ENCODE measurements at places on chromosomes 7 and 10.

DNA sequence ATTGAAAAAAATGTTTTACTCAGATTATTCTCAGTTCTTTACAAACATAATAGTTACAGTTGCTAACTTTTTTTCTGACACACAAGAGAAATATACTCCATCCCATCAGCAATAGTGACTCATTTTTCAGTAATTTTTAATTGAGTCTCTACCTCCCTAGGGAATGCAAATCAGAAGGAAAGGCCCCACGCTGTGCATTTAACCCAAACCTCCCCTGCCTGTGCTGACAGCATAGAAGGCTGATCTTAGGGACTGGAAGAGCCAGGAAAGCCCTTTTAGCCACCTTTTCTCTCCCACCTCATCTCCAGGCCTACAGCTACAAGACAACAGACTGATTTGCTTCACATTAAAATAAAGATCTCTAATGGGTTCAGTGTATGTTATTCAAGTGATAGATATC lies 24.7 kb upstream of the PIK3CG start:
- DNase-seq, result no peak

DNA sequence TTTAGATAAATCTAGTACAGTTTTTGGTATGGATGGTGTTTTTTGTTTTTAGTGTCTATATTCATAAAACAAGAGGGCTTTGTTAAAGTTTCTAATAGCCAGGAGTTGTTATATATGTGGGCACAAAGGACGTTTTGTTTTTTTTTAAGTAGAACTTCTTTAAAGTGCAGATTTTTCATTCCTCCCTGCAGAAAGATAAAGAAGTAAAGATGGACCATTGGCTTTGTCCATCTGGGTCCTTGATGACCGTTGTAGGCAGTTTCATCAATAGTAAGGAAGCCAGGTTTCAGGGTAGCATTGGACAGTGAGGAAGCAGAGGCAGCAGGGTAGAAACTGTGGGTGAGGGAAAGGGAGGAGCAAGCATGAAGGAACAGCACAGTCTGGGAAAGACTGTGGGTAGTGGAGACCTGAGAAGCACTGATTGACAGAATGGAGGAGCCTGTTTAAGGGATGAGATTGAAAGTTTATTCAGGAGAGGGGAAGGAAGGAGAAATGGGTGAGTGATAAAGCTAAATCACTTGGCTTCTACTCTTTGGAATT lies 5.3 kb downstream of the CALU start:
- DNase-seq, result no peak

GRCh38 chr10:114504769-114505579 lies 100.7 kb upstream of the AFAP1L2 start:
- DNase-seq, result no peak

GRCh38 chr7:7565746-7566650 lies 686 bp upstream of the MIOS start:
- no peak for DNase-seq

- no peak for DNase-seq
Observed at GRCh38 chr10:29886299-29886698, 173.1 kb downstream of the JCAD start.

DNA sequence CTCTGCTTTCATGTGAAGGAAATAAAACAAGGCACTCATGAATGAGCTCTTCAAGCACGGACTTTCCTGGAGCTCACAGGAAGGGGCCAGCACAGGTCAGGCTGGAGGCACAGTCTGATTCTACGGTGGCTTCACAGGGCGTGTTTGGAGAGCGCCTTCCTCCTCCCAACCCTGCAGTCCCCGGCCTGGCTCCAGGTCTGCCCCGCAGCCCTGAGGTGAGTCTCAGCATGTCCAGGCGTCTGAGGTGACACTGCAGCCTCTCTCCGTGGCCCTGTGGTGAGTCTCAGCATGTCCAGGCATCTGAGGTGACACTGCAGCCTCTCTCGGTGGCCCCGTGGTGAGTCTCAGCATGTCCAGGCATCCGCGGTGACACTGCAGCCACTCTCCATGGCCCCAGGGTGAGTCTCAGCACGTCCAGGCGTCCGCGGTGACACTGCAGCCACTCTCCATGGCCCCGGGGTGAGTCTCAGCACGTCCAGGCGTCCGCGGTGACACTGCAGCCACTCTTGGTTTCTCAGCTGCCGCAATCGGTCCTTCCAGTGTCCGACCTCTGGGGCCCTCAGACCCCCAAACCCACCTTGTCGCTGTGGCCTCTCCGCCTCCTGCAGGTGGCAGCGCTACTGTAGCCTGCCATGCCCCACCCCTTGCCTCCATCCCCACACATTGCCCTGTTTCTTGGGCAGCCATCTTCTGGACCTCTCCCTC lies 381.7 kb downstream of the DNAJB6 start:
- no peak for DNase-seq

DNA sequence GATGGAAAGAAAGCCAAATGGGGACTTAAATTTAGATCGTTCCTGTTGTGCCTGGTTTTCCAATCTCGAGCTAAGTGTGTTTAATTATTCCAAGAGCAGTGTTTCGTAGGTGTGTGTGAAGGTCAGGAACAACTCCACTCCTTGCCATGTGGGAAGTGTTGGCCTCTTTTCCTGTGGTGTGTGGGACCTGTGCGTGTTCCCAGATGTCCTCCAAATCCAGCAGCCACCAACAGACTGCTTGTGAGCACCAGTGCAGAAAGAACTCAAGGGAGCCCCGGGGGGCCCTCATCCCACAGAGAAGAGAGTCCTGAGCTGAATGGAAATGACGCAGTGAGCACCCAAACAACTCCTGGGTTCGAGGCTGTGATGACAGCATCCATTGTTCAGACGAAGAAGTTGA lies 227.7 kb downstream of the TMEM178B start:
- no peak for DNase-seq

DNA sequence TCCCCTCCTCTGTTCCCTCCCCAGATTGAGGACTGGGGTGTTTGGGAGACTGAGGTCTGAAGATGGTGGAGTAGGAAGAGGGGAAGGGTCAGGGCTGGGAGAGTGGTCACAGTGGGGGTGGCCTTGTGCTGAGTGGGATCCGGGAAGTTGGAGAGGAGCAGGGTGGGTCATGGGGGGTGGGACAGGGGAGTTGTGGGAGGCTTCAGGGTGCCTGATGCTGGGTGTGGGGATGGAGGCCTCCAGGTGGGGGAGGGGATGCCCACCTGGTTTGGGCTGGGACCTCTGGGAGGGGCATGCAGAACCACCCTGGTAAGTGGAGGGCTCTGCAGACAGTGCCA lies 2.6 kb downstream of the ZNF775 start:
- no peak for DNase-seq

GRCh38 chr10:80473692-80474596 lies 19.8 kb downstream of the TSPAN14 start:
- DNase-seq, result no peak

DNA sequence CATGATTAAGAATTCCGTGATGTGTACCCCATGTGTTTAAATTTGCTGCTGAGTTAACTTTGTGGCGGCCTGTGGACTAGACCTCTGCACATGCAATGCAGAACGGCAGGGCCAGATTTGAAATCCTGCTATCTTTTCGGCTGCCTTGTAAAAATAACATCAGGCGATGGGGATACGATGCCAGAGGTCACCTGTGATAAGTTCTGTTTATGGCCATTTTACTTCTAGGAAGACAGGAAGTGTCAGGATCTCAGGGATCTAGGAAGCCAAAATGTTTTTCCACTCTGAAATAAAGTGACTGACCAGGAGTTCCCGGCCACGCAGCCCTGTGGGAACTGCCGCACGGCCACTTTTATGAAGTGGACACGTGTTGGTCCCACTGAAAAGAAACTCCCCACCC lies 77.5 kb downstream of the EGFR start:
- DNase-seq, result no peak

DNA sequence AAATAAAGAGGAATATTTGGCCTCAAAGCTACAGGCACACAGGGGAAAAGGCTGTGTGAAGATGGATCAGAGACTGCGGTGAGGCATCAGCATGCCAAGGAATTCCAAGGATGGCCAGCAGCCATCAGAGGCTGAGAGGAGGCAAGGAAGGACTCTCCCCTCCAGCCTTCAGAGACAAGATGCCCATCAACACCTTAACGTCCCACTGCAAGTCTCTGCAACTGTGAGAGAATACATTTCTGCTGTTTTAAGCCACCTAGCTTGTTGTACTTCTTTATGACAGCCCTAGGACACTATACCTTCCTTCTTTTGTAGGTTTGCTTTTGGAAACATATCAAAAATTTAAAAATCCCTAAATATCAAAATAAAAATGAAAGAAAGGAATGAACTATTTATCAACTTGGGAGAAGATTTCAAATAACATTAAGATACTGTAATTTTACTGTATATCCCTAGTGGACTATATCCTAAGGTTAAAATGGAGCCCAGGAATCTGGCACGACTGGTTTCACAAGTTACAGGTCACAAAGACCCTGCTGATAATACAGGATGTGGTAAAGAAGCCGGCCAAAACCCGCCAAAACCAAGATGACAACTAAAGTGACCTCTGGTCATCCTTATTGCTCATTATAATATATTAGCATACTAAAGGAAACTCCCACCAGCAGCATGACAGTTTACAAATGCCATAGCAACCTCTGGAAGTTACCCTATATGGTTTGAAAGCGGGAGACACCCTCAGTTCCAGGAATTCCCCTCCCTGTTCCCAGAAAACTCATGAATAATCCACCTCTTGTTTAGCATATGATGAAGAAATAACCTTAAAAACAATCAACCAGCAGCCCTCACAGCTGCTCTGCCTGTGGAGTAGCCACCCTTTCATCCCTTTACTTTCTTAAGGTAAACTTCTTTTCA lies 185.2 kb downstream of the AVL9 start:
- no peak for DNase-seq

DNA sequence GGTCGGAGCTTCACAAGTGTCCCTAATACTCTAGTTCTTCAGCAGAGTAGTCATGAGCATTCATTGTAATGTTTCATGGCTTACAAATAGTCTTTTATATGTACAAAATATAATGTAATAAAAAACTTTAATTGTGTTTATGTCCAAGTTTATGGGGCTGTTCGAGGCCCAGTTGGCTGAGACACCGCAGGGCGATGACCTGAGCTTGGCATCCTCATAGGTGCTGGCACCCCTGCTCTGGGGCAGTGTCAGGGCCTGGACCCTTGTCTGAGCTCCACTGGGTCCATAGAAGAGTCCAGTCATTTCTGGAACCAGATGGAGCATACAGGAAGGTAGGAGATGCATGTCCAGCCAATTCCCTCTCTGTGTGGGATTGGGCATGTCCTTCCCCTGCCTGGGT lies 12.9 kb upstream of the ZMIZ1 start:
- no peak for DNase-seq

- DNase-seq, result no peak
Observed at GRCh38 chr7:38524786-38525185, 106.4 kb downstream of the AMPH start.

- no peak for DNase-seq
Observed at GRCh38 chr7:49636400-49636799, 137.0 kb upstream of the VWC2 start.

DNA sequence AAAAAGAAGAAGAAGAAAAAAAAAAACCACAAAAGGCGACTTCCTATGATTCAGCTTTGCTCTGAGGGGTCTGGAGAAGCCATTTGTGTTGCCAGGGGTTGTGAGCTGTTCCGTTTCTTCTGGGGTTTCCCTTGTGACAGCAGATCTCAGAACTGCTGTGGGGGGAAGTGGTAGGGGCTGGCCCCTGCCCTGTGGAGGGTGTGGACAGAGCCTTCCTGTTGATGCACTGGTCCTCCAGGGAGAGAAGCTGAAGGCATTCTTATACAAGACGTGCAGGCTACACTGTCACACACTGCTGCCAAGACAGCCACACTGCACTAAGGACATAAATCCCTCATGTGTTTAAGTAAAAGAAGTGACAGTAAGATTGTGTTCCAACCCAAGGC lies 17.3 kb upstream of the CSGALNACT2 start:
- no peak for DNase-seq

- no peak for DNase-seq
Observed at GRCh38 chr10:78179886-78180705, 146.4 kb downstream of the RPS24 start.

GRCh38 chr10:49178489-49179471 lies 9.4 kb downstream of the TMEM273 start:
- no peak for DNase-seq

- DNase-seq, result no peak
Observed at GRCh38 chr10:100175875-100176274, 10.0 kb downstream of the ERLIN1 start.

- no peak for DNase-seq
Observed at GRCh38 chr10:101933976-101934375, 90.4 kb upstream of the KCNIP2 start.

DNA sequence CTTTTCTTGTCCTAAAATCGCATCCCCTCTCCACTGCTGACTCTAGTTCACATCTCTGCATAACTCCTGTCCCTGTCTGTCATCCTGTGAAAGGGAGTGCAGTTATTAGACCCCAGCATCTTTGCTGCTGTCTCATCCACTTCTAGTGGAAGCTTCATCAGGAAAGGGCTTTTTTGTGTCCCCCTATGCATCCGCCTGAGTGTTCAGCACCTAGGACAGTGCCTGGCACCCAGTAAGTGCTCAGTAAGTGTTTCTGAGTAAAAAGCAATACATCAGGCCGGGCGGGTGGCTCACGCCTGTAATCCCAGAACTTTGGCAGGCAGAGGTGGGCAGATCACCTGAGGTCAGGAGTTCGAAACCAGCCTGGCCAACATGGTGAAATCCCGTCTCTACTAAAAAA lies 211.8 kb upstream of the FOXK1 start:
- no peak for DNase-seq

GRCh38 chr10:27258492-27258837 lies 17.9 kb upstream of the ACBD5 start:
- no peak for DNase-seq

DNA sequence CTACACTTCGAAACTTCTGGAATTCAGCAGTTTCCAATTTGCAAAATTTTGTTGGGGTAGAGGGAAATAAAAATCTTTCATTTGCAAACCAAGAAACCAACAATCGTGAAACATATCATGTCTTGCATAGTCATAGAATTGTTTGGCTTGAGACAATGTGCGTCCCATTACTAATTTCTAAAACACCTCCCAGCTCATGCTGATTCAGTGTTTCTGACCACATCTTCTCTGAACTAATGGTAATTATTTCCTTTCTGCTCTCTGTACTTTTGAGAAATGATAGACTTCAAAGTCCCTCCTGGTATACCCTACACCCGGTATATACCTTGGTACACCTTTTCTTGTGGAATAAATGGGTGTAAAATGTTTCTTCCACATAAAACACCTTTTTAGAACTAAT lies 41.8 kb upstream of the TSPAN13 start:
- DNase-seq, result no peak
